Bronchial smooth muscle cell (primary cell): ENCODE measurements at places on chromosomes 1 and 21. TPM values are rescaled to one million over a fixed set of nuclear protein-coding genes. Genes with fewer than 3 reads are reported as not detected.

The HTR1D gene
- not detected in 2 replicates for total RNA-seq

The H6PD gene
- 21.0 and 25.4 TPM in 2 replicates for total RNA-seq

The CDK18 gene
- total RNA-seq, result 0.09 and 0.16 TPM in 2 replicates

The AIM2 gene
- not detected in 2 replicates for total RNA-seq

The KAZN gene
- 3.8 and 5.8 TPM in 2 replicates for total RNA-seq

The PLPPR4 gene
- 0.17 and 1.1 TPM in 2 replicates for total RNA-seq

The KCNJ9 gene
- total RNA-seq, result under 0.01 and 0.09 TPM in 2 replicates

The DMAP1 gene
- 24.1 and 25.8 TPM in 2 replicates for total RNA-seq

The PROX1 gene
- under 0.01 and 0.26 TPM in 2 replicates for total RNA-seq

The RIPK4 gene
- total RNA-seq, result under 0.01 TPM in 1 of 2 replicates, not detected in the other

The RHBDL2 gene
- total RNA-seq, result 0.60 and 0.79 TPM in 2 replicates

The CYP4X1 gene
- total RNA-seq, result not detected in 2 replicates

The C1orf141 gene
- not detected in 2 replicates for total RNA-seq

The TTC34 gene
- total RNA-seq, result 0.16 and 0.17 TPM in 2 replicates
